Activated naive CD8-positive, alpha-beta T cell treated with anti-CD3 and anti-CD28 coated beads, Interleukin-2, amount 50 U/mL, for 16 hours (primary cell): ENCODE measurements at places on chromosomes 5 and 9.

DNA sequence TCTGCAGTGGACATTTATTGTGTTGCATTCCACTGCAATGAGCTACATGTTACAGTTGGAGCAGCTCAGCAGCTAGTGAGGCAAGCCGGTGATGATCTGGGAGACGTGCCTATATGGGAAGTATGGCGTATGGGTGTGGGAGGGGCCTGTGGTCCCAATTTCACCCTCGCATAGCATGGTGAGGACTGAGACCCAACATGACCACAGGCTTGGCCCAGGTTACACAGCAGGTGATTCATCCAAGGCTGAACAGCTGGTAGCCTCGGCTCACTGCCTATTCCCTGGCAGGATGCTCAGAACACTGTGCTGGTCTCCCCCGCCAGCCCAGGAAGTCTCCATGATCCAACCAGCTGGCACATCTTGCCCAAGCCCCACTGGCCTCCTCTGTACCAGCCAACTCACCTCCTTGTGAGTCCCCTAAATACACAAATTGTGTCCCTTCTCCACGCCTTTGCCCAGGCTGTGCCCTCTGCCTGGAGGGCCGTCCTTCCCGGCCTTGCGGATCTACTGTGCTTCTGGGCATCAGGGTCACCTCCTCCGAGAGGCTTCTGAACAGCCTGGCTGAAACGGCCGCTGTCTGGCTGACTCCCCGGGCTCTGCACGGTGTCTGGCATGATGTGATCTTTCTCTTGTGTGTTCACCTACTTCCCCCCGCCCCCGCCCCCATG lies 81.4 kb downstream of the NSUN2 start:
- DNase-seq = no peak

DNA sequence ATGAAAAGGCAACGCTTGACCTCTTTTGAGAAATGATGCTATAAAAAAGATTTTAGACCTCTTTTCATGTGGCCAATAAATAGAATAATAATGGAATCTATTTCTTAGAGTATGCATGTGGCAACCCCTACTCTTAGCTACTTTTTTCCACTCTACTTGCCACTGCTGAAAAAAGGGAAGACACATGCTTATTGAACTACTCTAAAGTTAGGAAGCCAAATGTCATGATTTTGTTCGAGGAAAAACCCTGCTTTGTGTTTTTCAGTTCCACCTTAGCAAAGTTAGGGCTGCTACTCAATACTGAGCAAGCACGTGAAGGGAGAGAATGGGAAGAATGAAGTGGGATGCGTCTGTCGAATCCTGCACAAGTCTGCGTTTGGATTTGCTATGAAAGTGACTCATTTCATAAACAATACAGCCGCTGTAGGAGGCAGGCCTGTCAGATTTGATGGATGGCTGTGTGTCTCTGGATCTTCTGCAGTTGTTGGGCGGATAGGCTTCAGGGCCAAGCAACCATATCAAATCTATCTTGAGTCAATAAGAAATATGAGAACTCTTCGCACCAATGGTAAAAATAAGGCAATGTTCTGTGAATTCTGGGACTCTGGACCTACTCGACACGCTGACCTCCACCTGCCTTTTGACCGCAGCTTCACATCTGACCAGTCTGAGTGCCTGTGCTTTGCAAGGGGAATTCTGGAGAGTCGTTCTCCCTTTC lies 333.6 kb downstream of the PIK3R1 start:
- no peak for DNase-seq

DNA sequence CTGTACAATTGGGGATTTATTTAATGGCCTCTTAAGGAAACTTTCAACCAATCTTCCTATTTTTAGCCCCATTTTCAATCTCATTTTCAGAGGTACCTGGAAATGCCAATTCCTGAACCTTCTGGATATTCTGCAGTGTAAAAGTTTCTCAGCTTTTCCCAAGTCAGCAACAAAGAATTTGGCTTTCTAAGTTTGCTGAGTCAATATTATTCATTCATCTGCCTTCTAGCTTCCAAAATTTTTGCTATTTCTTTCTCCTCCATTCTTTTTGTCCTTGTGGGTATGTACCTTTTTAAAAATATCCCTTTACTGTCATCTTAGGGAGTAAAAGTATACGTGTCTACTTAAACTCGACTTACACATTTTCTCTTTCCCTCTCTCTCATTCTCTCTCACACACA lies 25.7 kb downstream of the CETN3 start:
- no peak for DNase-seq

GRCh38 chr5:10975945-10976344 lies 214.9 kb upstream of the DAP start:
- DNase-seq = no peak

- no peak for DNase-seq
Observed at GRCh38 chr9:38118862-38119438, 49.9 kb upstream of the SHB start.

DNA sequence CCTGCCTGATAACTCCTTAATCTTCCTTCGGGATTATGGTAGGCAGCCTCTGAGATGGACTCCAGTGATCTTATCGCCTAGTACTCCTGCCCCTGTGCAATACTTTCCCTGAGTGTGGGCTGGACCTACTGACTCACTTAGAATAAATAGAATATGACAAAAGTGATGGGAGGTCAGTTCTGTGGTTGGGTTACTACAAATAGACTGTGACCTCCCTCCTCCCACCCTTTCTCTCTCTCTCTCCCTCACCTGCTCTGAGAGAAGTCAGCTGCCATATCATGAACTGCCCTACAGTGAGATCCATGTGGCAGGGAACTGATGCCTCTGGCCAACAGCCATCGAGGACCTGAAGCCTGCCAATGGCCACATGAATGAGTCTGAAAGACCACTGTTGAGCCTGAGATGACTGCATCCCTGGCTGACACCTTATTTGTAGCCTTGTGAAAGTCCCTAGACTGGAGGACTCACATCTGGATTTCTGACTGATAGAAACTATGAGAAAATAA lies 31.7 kb downstream of the NRG2 start:
- no peak for DNase-seq

GRCh38 chr9:109455391-109455790 lies 42.7 kb downstream of the PTPN3 start:
- DNase-seq = no peak
